ENCODE measurements at places on chromosomes 1 and 21.
A peak's percentile ranks its signal among the peaks of the same experiment; 100 is the strongest.

GRCh38 chr1:94125551-94126514 lies 4.9 kb upstream of the ABCA4 start:
- peak; percentile 42 for DNase-seq

DNA sequence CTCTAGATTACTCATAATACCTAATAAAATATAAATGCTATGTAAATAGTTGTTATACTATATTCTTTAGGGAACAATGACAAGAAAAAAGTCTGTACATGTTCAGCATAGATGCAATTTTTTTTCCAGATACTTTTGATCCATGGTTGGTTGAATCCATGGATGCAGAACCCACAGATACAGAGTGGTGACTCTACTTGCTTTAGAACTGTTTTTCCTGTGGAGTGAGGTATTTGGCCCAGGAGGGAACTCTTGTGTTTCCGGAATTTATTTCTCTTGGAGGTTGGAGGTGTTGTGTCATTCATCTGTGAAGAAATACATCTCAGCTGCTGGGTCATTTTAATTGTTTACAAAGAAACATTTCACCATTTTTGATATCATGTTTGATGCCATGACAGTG lies 28.7 kb downstream of the TMEM200B start:
- peak; percentile 45 for DNase-seq

DNA sequence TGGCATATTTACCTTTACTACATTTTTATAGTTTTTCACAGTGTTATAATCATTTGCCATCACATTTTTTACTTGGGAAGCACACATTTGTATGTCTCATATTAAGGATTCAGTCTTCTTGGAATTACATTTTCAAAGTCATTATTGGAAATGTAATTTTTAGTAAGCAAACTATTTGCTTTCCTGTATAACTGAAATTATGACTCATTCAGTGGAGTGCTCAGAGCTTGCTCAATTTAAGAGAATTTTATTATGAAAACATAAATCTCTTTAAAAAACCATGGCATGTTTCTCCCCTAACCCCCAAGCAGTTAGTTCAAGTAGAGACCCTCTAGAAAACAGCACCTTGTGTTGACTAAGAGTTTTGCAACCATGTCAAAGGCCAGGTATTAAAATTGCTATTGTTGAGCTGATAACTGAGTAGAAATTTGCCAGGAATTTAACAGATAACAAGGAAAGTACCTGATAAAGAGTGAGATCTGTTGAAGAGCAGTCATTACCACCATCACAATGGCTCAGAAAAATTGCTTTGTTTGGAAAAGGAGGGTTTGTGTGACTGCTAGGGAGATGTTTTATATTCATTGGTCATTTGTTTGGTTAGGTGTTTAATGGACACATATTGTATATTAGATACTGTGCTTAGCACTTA lies 105.9 kb downstream of the KCNK2 start:
- peak; percentile 2 for DNase-seq

DNA sequence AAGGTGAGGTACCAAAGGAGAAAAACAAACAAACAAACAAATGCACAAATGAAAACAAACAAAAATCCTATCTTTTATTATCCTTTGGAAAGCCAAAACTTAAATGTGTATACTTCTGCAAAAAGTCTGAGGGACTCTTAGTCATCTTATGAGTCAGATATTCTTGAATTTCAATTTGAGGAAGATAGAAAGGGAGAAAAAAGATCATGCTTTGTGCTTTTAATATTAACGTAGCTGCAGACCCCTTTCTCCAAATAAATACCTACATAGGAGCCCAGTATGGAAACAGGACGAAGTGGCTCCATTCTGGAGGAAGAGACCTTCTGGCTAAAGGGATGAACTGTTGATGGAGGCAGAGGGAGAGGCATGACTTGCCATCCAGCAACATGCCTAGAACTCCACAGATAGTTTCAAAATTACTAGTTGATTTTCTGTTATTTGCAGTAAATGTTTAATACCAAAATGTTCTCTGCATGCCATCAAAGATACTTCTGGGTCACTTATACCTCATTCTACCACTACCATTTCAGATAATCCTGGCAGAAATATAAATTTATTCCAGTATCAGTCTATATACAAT lies 25.4 kb downstream of the NUP210L start:
- DNase-seq, result peak; percentile 16

- DNase-seq, result no peak
Observed at GRCh38 chr1:188220051-188220450, 1391.3 kb downstream of the PLA2G4A start.

DNA sequence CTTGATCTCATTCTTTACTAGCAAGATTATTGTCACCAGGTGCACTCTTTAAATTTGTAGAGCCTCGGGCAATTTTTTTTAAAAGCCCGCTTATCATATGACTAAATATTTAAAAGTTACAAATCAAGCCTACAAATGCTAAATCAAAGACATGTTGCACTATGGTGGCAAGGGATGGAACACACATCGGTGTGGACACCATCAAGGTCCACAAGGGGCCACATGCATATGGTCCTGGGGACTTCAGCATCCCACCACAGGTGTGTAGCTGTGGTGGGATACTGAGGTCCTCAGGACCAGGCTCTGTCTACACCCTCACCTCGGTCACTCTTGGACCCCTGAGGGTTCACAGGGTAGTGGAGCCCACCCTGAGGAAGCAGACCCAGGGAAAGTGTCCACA lies 45.8 kb downstream of the FAM78B start:
- no peak for DNase-seq

DNA sequence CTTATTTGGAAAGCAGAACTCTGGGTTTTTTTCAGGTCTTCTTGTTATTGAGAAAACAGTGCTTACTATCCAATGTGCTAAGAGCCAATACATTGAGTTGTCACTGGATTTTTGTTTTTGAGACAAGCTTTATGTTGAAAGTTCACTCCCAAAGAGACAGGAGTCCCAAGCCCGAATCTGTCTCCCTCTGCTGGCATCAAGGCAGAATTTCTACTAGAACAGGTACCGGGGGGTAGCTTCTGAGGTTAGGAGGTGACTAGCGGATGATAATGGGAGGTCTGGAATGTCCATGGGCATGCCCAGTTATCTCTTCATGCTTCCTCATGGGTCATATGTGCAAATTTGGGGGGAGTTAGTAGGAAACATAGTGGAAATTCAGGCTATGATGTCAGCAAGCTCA lies 25.1 kb downstream of the ZNF124 start:
- no peak for DNase-seq

GRCh38 chr1:152735648-152736047 lies 22.2 kb upstream of the KPRP start:
- peak; percentile 37 for DNase-seq

DNA sequence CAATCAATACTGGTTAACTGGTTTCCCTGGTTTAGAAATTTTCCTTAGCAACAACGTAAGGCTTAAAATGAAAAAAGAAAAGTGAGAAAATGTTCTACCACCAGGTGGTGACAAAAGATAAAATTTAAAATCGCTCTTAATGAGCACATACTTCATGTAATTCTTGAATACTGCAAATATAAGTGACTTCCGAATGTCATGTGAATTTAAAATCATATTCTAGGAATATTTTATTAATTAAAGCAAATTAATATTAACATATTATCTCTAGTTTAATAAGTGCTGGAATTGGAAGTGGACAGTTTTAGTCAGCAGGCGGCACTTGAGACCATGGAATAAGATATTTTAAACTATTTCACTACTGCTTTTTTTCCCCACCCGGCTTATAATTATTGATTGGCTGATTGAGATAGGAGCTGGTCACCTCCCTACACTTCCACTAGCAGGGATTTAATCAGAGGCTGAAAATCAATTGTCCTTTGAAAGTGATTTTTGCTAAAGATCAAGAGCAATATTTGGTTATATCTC lies 5.0 kb upstream of the ADAMTS1 start:
- DNase-seq, result peak; percentile 66

DNA sequence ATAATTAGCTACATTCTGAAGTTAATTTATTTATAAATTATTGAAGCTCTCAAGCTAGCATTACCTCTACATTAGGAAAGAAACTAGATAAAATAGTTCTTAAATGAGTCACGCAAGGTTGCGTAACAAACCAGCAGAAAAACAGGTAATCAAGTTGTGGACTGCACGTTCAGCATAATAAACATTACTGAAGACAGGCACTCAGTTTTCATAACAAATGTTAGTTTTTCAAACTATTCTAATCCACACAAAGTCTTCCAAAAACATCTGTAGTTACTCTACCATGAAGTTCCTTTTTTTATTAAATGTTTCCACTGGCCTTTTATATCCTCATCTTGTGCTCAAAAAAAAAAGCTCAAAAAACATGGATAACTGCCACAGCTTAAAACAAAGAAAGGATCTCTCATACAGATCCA lies 1.3 kb downstream of the TOR1AIP2 start:
- peak; percentile 90 for DNase-seq

DNA sequence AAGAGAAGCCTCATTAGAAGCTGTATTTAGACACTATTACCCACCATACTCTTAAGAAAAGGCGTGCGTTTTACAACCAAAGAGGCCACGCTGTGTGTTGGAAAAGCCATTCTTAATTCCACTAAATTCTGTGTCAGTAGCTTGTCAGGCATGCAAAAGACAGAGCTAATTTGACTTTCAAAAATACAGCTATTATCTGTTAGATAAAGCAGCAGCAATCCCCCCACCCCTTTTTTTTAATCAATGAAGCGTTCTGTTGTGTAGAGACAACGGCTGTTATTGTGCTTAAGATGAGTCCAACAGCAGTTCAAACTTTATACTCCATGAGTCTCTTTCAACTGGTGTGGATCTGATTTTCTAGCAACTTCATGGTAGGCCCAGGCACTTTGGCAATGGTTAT lies 43.5 kb downstream of the PLA2G4A start:
- DNase-seq, result no peak

DNA sequence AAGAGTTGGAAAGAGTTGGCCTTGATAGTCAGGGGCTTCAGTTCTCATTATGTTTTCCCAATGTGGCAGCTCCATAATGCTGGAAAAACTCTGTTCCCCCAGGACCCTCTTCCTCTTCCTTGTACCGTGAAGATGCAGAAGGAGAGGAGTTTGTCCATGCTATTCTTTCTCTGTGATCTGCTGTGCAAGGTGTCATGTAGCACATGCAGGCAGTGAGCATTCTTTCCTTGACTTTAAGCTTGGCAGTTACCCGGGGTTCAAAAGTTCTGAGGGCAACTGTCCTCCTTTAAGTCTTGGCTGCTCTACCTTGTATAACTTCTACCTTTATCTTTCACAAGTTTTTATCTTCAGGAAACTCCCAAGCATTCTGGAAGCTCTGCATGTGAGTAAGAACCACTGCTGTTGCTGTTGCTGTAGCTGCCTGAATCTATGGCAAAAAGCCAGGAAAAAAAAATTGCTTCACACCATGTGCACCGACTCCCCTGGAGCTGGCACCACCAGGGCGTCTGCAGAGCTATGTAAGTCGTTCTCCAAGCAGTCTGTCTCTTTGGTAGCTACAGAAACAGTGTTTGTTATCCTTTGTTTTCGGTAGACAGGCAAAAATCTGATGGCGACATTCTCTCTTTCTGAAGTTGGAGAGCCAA lies 42.7 kb upstream of the SLC16A1 start:
- peak; percentile 88 for DNase-seq

DNA sequence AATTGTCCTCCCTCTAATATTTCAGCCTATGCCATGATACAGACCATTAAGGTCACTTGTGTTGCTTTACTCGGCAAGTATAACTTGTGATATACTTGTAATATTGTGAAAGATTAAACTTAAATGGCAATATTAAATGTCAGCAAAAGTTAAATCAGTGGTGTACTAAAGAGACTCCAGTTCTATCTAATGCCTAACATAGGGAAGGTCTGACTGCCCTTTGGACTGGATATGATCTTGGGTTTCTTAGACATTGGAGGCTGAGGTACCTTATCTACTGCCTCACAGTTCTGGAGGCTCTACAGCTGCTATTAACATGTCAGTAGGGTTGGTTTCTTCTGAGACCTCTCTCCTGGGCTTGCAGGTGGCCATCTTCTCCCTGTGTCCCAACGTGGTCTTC lies 89.9 kb downstream of the MT1HL1 start:
- no peak for DNase-seq

- DNase-seq, result peak; percentile 44
Observed at GRCh38 chr1:51924455-51924854, 45.9 kb upstream of the NRDC start.

- peak; percentile 85 for DNase-seq
Observed at GRCh38 chr1:26799479-26800142, 11.9 kb downstream of the PIGV start.

- DNase-seq, result no peak
Observed at GRCh38 chr1:3033040-3033789, 11.9 kb downstream of the ACTRT2 start.

DNA sequence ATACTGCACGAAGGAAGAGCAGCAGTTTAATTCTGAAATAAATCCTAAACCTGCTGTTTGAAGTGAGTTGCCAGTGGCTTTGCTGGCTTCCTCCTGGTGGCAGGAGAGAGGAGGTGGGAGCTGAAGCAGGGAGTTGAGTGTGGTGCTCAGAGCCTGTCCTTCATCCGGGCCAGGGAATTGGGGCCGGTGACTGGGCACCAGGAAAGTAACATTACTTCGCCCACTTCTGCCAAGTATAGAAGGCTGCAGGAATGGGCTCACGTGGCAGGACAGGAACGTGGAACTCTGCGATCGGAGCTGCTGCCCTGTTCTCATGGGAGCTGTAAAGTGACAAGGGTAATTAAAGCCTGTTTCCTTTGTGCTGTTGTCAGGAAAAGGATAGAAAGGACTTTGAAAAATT lies 8.7 kb downstream of the TOR3A start:
- no peak for DNase-seq

DNA sequence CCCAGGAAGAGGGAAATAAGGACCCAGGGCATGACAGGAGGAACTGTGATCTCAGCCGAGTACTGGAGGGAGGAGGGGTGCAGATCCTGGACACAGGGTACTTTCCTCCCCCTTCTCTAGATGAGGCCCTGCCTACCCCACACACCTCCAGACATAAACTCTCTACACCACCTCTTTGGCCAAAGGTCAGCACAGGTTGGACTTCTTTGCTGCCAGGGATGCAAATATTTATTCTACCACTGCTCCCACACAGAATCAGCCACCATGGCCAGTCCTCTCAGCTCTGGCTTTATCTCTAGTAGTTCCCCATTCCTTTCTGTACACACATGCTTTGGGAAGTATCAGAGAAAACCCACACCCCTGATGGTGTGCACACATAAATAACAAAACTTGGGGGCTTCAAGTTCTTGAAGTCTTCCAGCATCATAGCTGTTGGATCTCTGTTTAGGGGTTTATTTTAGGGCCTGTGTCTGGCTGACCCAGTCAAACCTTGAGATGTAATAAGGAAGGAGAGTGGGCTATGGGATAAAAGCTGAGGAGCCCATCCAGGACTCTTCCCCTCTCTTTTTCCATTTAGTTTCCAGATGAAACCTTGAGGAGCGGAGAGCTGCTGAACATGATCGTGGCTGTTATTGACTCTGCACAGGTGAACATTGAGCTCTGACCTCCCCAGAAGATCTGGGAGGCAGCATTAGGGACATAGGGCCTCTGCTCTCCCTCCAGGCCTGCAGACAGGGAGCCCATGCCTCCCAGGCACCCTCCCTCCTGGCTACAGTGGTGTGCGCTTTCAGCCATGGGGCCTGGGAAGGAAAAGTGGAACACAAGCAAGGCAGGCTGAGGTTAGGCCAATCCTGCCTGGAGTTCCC lies 6.7 kb upstream of the SLC27A3 start:
- DNase-seq, result no peak

DNA sequence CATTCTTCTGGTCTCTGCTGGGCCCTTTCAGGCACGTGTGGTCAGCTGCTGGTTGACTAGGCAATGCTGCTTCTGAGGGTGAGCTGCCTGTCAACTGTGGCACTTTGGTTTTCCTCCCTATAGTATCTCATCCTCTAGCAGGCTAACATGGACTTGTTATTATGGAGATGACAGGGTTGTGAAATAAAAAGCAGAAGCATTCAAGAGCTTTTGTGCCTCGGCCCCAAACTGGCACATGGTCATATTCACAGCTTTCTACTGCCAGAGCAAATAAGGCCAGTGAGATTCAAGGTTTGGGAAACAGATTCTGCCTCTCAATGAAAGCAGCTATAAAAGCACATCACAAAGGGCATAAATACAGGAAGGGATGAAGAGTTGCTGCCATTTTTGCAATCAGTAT lies 1.6 kb upstream of the ZNF124 start:
- no peak for DNase-seq
